ENCODE measurements at places on chromosomes 12 and 14.

DNA sequence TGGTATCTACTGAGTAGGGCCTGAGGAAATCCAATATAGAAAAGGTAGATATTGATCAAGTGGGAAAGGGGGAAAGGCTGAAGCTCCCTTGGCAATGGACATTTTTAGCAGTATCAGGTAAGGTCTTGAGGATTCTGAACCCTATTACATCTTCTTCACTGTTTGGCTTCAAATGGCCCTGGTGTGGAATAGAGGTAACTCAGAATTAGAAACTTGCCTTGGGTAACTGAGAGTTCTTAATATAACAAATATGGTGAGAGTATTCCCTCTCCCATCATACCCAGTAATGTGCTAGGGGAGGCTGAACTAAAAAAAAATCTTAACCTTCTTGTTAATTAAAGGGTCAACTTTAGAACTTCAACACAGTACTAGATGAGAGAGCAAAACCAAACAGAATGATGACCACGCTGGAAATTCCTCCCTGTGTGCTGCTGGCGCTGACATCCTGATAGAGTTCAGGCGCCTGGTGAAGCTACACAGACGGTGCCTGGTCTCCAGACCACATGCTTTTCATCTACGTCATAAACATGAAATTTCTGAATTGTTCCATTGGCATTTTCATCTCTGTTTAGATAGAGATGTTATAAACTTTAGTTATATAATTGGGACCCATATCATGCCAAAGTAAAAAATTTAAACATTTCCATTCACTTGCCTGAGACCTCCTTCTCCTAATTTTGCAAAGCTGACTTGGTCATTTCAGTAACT lies 128.3 kb downstream of the AKAP6 start:
- DNase-seq: no peak

- no peak for DNase-seq
These were observed 6.0 kb downstream of the KRT79 start for GRCh38 chr12:52828156-52828555.

DNA sequence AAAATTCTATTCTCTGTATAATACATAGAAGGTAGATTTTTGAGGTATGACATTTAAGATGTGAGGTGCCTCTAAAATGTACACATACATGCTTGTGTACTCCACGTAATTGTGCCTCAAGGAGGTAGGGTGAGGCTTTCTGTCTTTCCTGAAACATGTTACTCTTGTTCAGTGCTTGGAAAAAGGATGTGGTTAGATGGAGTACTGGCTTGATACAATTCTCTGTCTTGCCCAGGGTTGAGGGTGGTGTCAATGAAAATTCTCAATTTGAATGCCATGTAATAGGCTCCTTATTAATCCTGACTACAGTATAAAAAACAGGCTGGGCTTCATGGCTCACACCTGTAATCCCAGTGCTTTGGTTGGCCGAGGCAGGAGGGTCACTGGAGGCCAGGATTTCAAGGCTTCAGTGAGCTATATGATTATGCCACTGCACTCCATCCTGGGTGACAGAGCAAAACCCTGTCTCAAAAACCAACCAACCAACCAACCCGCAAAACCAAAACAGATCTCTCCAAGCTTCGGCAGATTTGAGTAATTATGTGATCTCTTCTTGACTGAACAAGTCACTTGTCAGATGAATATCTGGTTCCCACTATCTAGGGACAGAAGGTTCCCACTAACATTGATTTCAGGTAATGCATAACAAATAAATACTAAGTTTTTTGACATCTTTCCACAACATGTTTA lies 41.6 kb downstream of the RCOR1 start:
- no peak for DNase-seq

- no peak for DNase-seq
These were observed 52.4 kb downstream of the VCPKMT start for GRCh38 chr14:50063876-50064420.

DNA sequence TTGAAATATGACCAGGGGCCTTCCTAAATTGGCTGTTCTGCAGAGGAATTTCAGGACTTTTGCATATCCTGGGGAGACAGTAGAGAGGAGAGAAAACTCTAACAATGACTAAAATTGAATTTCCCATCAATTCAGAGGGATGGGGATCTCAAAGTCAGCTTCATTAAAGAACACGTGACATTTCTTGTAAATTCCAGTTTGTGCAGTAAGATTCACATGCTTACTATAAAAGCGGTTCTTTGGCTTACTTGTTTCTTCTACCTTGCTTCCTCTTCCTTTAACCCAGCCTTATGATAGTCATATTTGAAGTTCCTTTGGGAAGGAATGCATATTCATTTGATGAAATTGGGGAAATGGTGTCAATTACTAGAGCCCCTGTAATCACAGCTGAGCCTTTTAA lies 143.7 kb upstream of the GZMB start:
- DNase-seq: no peak

DNA sequence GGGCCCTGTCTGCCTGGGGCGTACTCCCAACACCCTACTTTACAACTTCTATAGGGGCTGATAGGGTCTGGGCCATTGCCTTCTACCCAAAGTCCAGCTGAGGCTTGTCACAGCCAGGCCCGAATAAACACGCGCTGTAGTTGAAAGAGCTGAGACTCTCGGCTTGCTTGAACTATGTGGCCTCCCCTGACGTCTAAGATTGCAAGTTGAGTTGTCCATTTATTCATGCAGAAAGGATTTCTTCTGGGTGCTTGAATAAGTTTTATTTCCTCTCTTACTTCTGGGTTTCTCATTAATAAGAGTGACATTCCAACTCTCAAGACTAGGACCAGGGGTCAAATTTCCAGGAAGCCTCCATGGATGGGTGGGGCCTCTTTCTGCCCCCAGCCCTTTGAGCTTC lies 74.4 kb upstream of the VRK1 start:
- DNase-seq: no peak

- no peak for DNase-seq
These were observed 81.9 kb downstream of the PELI2 start for GRCh38 chr14:56199982-56200577.

- DNase-seq: no peak
These were observed 2.1 kb downstream of the SIX4 start for GRCh38 chr14:60722107-60722356.
